ENCODE measurements at places on chromosomes 3 and 15.

DNA sequence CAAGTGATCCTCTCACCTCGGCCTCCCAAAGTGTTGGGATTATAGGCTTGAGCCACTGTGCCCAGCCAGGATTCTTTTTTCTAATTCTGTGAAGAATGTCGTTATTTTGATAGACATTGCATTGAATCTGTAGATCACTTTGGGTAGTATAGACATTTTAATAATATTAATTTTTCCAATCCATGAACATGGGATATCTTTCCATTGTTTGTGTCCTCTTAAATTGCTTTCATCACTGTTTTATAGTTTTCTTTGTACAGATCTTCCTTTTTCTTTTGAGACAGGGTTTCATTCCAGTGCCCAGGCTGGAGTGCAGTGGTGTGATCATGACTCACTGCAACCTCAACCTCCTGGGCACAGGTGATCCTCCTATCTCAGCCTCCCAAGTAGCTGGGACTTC is 11.6 kb upstream of the KCTD6 start:
- no peak for DNase-seq

- DNase-seq: no peak
These were observed 8.5 kb upstream of the ZBED2 start for GRCh38 chr3:111603679-111604078.

GRCh38 chr15:69539345-69539744 is 86.7 kb downstream of the RPLP1 start:
- no peak for DNase-seq

GRCh38 chr3:110198717-110199587 is 861.6 kb upstream of the DPPA4 start:
- no peak for DNase-seq

- no peak for DNase-seq
These were observed 19.5 kb downstream of the SMARCC1 start for GRCh38 chr3:47762233-47762632.

GRCh38 chr3:119883461-119884160 is 101.7 kb downstream of the NR1I2 start:
- no peak for DNase-seq

GRCh38 chr3:133588784-133589465 is 15.4 kb downstream of the CDV3 start:
- no peak for DNase-seq

GRCh38 chr15:88454867-88455810 is 12.0 kb downstream of the MRPL46 start:
- DNase-seq: no peak

DNA sequence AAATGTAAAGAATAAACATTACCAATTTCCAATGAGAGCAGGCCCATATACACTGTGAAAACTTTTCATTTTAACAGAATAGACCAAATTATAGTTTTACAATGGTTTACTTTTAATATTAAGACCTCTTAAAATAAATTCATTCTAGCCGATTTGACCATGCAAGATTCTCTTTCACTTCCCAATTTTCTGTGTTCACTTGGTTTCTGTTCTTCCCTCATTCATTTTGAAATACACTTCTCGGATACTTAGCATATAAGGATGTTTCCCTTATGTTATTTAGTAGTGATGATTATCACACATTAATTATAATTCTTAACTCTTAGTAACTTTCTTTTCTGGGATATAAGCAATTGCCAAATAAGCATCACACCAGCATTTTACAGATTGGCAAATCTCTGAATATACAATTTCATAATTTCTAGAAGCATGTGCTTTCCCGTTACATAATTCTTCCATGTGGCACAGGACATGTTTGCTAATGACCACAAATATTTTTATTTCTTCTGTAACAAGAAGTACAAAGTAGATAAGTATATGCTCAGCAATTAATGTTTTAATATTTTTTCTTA is 13.9 kb downstream of the OR5H15 start:
- DNase-seq: no peak

DNA sequence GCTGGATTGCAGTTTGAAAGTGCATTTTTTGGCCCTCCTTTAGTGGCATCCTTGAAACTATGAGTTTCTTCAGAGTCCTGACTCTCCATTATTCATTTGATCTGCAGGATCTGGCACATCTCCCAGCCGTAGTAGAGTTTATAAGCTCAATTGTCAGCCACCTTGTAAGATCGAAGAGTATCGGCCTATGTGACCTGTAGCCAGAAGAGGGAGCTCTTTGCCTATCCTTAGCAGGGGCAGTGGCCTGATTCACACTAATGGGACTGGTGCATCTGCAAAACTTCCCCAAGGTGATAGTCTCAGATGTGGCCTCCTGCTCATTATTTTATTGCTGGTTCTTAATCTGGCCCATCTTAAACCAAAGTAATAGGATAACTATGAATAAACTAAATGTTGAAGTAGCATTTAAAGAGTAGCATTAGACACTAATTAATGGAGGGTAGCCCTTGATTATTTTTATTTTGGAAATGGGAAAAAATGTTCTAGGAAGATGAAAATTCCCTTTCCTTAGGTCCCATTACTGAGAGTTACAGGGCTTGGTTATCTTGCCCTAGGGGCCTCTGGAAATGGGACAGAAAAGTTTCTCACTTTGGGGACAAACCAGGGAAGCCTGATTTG is 21.2 kb downstream of the GCSAM start:
- peak; percentile 39 for DNase-seq

- no peak for DNase-seq
These were observed 59.9 kb downstream of the OXSM start for GRCh38 chr3:25849641-25850385.

DNA sequence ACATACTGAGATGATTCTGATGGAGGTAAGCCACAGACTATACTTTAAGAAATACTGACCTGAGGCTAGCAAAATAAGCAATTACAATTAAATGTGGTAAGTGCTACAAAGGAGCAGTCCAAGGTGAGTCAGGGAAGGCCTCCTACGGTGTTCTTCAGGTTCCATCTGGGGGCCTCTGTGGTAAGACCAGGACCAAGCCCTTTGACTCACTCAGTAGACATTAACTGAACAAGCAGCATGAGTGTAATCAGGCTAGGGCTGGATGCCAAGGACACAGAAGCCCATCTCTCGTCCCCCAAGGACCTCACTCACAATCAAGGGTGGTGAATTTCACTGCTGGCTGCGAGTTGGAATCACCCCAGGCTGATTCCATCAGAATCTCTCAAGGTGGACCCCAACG is 37.3 kb downstream of the DZIP1L start:
- DNase-seq: no peak

GRCh38 chr15:63041974-63042876 is at the start of gene TPM1:
Gene TPM1, plus strand, starts transcription at chr15:63042747. Its CDS starts 83 bp downstream, at chr15:63042830.
- no peak for DNase-seq
